ENCODE measurements at places on chromosomes 1 and 21. TPM values are rescaled to one million over a fixed set of nuclear protein-coding genes. Genes with fewer than 3 reads are reported as not detected.

Gene TCEANC2
- polyA plus RNA-seq: 11.1 TPM

Gene RPE65
- polyA plus RNA-seq: 0.08 TPM

Gene OR2T33
- not detected for polyA plus RNA-seq

Gene GORAB
- 21.1 TPM for polyA plus RNA-seq

Gene ZBTB7B
- 13.0 TPM for polyA plus RNA-seq

Gene PADI6
- polyA plus RNA-seq: not detected

Gene PTGER3
- 61.9 TPM for polyA plus RNA-seq

Gene SLC45A3
- 9.5 TPM for polyA plus RNA-seq

Gene PCP4
- 14.6 TPM for polyA plus RNA-seq

Gene SDC3
- polyA plus RNA-seq: 31.8 TPM

GRCh38 chr1:6419804-6420453 lies at the start of gene HES2:
HES2 (minus strand) TSS chr1:6419919; CDS start chr1:6419820, 99 bp downstream.
- DNase-seq: no peak

GRCh38 chr1:182974506-182975191 lies 21.7 kb upstream of the SHCBP1L start:
- DNase-seq: no peak

- DNase-seq: no peak
Measured at GRCh38 chr1:180155182-180155682, 563 bp downstream of the QSOX1 start.

- no peak for DNase-seq
Measured at GRCh38 chr1:64923294-64923718, 43.0 kb downstream of the JAK1 start.

GRCh38 chr1:91591175-91591974 lies 90.7 kb downstream of the CDC7 start:
- no peak for DNase-seq

- DNase-seq: no peak
Measured at GRCh38 chr21:38041493-38041892, 125.2 kb upstream of the KCNJ6 start.

GRCh38 chr1:89698020-89698560 lies 65.2 kb downstream of the LRRC8C start:
- no peak for DNase-seq

- DNase-seq: no peak
Measured at GRCh38 chr21:36263797-36264196, 56.2 kb upstream of the MORC3 start.

- DNase-seq: peak; percentile 75
Measured at GRCh38 chr1:228212966-228213844, 5.4 kb downstream of the OBSCN start.

GRCh38 chr1:85440612-85441011 lies 24.3 kb downstream of the DDAH1 start:
- DNase-seq: no peak

Data from right renal pelvis (tissue), 4 donors.